ENCODE measurements at places on chromosomes 2 and 18.

- DNase-seq = no peak
Measured at GRCh38 chr18:40678318-40678717, 1276.7 kb upstream of the PIK3C3 start.

- DNase-seq = peak; percentile 6
Measured at GRCh38 chr2:187299122-187299906, 148.7 kb downstream of the CALCRL start.

GRCh38 chr2:117470311-117471095 is 344.0 kb upstream of the DDX18 start:
- DNase-seq = peak; percentile 26

GRCh38 chr2:201261471-201261870 is 1.1 kb downstream of the CASP8 start:
- no peak for DNase-seq

GRCh38 chr2:186917866-186918265 is 68.9 kb upstream of the ZSWIM2 start:
- no peak for DNase-seq

- DNase-seq = no peak
Measured at GRCh38 chr2:203583084-203583695, 48.1 kb upstream of the RAPH1 start.

DNA sequence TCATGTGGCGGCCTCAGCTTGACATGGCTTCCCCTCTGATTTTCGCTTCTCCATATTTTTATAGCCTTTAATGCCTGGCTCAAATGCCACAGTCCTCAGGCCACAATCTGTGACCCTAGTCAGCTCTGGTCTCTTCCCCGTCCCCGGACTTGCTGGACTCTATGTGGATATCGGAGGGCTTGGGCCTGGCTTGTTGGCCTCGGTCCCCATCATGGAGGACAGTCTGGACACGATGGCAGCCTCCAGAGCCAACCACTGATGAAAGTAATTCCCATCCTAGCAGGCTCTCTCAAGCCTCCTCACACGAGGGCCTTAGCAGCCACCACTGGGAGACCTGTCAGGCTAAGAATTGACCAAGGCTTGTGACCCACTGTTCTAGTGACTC is 61.6 kb downstream of the LPIN1 start:
- no peak for DNase-seq

- no peak for DNase-seq
Measured at GRCh38 chr18:68937029-68937599, 139.2 kb downstream of the CCDC102B start.

- DNase-seq = no peak
Measured at GRCh38 chr18:44507729-44508325, 172.9 kb upstream of the SETBP1 start.

- no peak for DNase-seq
Measured at GRCh38 chr2:106363791-106364190, 104.4 kb downstream of the RGPD3 start.

DNA sequence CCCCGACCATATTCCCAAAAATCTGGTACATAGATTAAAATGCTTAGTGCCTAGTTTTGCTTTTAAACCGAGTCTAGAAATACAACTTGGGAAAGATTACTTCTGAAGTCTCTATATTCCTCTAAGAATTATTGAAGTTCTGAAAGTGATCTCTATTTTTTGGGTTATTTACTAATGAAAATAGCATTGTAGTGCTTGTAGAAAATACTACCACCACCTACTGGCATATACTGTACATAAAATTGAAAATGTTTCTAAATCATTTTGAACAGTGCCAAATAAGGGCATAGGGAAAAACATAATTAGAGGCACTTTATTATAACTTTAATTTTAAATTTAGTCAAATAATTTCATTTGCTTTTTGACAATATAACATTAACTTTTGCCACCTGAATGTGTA is 1399.6 kb upstream of the ZEB2 start:
- no peak for DNase-seq

- DNase-seq = no peak
Measured at GRCh38 chr2:142041996-142042395, 88.8 kb downstream of the LRP1B start.

DNA sequence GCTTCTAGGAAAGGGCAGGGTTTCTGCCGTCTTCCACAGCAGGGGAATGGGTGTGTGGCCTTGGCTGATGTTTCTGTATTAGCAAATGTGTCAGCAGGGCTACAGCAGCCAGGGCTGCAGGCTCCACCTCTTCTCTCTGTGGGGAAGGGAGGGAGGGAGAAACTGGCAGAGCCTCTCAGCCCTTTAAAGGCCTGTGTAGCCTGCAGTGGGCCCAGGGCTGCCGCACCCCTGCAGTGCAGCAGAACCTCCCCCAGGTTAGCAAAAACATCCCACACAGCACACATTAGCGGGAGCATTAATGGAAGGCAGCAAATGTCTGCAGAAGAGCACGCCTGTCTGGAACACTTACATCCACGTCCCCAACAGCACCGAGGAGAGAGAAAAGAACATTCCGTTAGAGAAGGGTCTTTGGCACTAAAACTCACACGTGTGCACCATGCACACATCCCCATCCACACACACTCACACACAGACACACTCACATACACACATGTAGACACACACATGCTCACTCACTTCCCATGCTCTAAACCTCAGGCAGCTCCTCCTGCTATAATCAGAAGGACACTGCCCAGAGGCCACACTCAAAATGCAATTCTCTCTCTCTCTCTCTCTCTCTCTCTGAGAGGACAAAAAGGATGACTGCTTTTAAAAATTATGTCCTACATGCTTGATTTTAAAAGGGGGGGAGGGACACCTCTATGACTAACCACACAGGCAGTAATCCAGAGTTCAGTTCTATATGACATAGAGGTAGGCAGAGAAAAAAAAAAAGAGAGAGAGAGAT is 24.1 kb downstream of the MRPL35 start:
- DNase-seq = no peak

- DNase-seq = no peak
Measured at GRCh38 chr2:235563056-235563910, 69.4 kb downstream of the AGAP1 start.

GRCh38 chr2:123770996-123771720 is 253.9 kb upstream of the CNTNAP5 start:
- DNase-seq = no peak

DNA sequence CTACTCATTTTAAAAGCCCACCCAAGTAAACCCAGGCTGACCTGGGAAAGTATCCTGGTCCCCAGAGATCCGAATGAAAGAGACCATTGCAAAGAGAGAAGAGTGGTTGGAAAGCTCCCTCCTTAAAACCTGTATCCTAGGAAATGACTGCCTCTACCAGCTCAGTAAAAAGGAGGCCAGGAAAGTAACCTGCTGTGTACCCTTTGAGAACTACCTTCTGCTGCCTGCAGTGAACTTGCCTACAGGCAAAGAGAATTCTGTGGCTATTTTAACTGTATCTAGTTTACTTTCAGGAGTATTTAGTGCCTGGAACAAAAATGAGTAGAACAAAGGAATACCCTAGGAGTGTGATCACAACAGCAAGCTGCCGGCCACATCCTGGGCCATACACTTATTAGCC is 641.7 kb upstream of the NRXN1 start:
- DNase-seq = no peak

DNA sequence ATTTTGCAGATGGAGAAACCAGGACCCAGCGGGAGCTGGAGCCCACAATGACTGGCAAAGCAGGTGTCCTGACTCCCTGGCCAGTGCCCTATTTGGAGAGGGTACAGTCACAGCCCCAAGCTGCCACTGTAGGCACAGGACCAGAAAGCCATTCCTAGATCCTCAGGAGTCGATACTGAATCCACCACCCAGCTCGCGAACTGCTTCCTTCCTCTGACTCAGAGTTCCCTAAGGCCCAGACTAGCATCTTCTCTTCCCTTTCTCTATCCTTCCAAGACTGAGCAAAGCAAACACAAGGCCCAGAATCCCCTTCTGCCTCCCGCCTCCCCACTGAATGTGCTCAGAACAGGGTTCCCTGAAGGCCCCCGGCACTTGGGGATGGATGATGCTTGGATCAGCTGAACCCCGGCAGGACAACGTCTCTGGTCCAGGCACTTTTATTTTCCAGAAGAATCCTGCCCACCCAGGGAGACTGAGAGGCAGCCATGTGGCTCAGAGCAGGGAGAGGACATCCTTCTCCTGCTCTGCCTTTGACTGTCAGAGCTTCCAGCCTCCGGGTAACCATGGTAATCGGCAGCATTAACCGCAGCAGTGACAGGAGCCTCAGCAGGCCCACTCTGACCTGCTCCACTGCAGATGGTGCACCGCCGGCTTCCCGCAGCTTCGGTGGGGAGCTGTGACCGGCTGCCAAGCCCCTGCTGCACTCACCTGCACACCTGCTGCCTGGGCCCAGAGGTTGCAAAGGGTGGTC is 34.8 kb upstream of the KLHL29 start:
- no peak for DNase-seq

DNA sequence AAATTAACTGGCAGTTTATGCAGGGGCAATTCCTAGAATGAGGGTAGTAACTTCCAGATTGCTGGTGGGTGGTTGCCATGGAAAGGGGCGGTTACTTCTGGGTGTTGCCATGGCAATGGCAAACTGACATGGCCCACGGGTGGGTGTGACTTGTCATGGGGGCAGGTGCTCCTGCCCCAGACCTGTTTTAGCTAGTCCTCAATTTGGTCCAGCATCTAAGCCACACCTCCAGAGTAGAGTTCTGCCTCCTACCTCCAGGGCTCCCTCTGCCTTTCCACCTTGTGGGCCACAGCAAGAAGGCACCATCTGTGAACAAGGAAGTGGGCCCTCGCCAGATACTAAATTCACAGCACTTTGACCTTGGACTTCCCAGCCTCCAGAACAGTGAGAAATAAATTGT is 148.7 kb downstream of the TFCP2L1 start:
- DNase-seq = no peak

DNA sequence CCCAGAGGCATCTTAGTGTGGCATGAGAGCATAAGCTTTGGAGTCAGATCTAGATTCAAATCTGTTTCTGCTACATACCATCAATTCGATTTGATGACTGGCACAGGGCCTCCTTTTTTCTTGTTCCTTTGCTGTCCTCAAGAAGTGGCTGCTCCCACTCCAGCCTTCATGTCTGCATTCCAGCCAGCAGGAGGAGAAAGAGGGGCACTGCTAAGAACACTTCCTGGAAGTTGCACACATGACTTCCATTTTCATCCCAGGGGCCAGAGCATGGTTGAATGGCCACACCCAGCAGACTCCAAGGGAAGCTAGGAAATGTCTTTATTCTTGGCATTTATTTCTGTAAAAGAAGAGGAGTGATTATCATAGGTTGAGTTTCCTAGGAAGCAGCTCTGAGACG is 50.4 kb downstream of the EML6 start:
- DNase-seq = no peak

DNA sequence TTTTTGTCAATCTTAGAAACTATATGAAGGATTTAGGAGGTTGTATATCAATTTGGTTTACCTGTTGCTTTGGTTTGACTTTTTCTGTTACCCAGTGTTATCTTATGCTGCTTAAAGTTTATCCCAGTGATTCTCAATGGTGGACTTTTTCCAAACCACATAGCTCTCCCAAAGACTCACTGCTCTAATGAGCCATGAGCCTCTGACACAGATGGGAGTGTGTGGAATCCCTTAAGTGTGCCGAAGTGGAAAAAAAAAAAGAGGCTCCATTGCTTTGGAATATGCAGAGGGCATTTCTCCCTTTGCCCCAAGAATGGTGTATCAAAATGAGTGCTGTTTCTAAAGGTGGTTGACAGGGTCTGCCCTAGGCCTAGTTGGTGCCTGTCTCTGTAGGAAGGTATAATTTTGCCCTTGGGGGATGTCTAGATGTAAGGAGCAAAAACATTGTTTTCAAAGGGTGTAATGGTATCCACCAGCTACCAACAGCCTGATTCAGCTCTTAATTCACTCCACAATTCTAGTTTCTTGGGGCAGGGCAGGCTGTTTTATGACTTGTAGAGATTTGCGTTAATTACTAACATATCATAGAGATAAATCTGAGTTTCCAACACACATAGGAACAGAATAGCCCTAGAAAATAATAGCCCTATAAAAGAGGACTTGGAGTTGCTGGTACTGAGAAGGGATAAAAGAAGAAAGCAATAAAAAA is 64.3 kb upstream of the CYP26B1 start:
- DNase-seq = no peak

DNA sequence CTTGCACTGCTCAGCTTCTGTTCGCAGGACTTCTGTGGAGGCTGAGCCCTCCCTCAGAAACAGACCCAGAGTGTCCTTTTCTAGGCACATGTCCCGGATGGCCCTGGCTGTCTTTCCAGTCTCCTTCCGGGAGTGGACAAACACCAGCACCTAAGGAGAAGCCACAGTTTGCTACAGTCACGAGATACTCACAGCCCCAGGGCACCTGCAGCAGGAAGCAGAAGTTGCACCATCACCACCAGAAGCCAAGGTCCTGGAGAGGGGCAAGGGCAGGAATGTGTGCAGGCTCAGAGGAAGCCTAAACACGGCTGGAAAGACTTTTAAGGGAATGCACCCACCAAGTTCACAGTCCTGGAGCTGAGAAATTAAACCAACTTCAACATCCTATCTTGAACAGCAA is 13.6 kb downstream of the SNRNP200 start:
- no peak for DNase-seq

GRCh38 chr2:165024199-165024598 is 68.9 kb upstream of the SLC38A11 start:
- DNase-seq = no peak

DNA sequence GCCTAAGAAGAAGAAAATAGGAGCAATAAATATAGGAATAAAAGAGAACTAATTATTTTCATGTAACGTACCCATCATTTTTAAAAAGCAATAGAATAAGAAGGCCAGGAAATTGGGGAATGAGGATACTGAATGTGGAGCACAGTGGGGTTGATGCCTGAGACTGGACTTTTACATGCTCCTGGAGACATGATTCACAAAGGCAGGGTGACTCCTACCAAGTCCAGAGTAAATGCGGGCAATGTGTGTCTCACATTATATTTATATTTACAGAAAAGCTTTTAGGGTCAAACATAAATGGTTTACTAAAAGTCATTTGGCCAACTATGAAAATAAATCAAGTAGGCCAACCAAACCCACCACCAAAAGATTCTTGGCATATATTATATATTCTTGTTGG is 87.9 kb upstream of the COL5A2 start:
- DNase-seq = no peak

- DNase-seq = no peak
Measured at GRCh38 chr18:32770054-32770665, 2.7 kb downstream of the KLHL14 start.

DNA sequence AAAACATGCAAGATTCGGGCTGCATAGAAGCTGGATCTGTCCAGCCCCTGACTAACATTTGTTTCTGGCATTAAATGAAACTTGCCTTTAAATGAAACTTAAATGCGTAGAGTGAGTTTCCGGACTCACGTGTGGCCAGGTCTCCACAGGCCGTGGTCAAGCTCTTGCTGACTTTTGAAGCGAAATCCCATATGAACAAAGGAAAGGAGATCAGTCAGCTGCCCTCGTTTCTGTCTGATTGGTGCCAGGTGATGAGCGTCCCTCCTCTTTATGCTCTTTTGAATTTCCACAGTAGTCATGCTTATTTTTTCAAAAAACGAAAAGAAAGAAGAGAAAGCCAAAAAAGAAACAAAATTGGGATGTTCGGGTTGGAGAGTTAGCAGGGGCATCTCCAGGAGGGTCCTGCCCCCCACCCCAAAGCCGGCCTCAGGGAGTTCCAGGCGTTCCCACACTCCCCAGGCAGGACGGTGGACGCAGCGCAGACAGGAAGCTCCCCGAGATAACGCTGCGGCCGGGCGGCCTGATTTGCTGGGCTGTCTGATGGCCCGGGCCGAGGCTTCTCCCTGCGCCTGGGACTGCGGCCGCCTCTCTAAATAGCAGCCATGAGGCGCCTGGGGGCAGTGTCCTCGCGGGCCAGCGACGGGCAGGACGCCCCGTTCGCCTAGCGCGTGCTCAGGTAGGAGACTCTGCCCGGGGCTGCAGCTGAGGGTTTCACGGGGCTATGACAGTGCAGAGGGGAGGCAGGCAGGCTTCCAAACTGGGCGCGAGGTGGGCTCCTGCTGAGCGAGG is at the start of gene COLEC11:
Gene COLEC11, plus strand, starts transcription at position 620 of the 789 bp plus-strand sequence. CDS start 9,229 bp downstream, outside the sequence.
- DNase-seq = no peak

GRCh38 chr2:198498048-198498447 is 693.7 kb downstream of the PLCL1 start:
- no peak for DNase-seq

Measured in NCI-H1105 treated with DMSO at 0.1 percent for 48 hours (cell line).